NCI-H1417 treated with DMSO at 0.1 percent for 48 hours (cell line): ENCODE measurements at places on chromosomes 1 and 21.

DNA sequence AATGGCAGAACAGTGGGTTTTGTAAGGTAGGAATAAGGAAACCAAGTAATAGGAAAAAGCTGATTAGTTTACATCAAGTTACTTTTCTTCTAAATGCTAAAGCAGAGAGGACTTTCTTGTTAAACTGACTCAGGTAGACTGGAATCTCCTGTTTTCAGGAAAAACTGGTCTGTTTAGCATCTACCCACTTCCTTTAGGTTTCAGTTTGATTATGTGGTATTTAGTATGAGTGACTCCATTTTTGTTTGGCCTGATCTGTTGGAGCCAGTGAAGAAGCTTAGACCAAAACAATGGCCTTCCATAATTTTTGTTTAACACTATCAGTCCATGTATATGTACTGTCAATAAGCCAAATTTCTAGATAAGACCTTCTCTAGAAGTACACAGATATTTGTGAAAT is 88.4 kb downstream of the EPB41 start:
- DNase-seq, result no peak

- DNase-seq, result no peak
These were observed 50.2 kb downstream of the GADD45A start for GRCh38 chr1:67735206-67735605.

GRCh38 chr1:221148660-221149059 is 269.4 kb downstream of the HLX start:
- no peak for DNase-seq

GRCh38 chr21:25375675-25376074 is 231.6 kb downstream of the MRPL39 start:
- no peak for DNase-seq

DNA sequence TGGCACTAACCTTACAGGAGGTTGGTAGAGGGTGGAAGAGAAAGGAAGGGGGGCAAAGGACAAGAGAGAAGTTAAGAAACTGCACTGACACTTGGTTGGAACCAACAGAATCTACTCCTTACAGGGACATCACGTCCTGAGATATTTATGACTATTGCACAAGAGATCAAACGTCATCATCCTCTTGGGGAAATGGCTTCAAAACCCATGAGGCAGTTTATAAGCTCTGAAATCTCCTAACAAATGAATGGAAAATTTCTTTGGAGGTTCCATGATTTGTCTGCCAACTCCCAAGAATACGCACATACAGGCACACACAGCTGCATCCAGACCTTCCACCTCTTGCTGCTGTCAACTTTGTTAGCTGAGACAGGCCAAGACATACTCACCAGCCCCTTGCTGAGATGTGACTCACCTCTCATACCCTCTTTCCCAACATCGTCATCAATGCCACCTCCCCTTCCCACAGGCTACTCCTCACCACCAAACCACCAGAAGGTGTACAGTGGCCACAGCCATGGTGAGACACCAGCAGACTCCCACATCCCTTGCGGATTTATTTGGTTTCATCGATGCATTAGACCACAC is 135.5 kb downstream of the SETD4 start:
- no peak for DNase-seq

DNA sequence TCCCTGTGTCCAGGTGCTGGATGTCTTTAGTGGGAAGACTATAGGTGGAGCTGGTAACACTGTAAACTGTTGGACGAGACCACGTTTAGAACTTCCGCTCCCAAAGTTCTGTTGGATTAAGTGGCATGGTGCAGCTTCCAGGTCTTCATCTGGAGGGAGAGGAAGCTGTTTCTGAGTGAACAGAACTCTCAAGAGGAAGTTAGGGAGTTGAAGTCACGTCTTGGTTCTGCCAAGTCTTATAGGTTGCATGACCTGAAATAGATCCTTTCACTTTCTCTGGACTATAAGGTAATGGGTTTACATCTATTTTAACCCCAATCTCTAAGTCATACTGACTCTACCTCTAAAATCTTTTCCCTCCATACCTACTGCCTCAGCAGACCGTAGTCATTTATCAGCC is 97.4 kb upstream of the TNR start:
- DNase-seq, result no peak

DNA sequence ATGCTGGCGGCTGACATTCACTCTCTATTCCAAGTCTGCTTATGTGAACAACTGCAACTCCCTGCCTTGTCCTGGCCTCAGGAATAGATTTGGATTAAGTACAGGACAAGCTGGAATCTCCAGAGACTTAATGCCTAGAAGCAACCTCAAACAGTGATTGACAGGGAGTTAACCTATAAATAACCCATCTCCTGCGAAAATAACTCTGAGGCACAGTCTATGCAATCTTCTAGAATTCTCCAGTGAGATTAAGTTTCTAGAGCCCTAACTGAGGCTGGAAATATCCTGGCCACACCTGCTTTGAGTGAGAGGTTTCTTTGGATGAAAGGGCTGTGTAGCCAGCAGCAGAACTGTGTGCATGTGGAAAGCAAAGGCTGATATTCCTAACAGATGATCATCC is 25.3 kb upstream of the ATP1A1 start:
- no peak for DNase-seq

GRCh38 chr1:94531664-94532063 is 9.9 kb downstream of the F3 start:
- no peak for DNase-seq

GRCh38 chr1:212098771-212099170 is 63.2 kb downstream of the DTL start:
- DNase-seq, result no peak

GRCh38 chr1:26779098-26779668 is 8.6 kb upstream of the PIGV start:
- no peak for DNase-seq

- DNase-seq, result no peak
These were observed 411.6 kb upstream of the ZRANB2 start for GRCh38 chr1:71492298-71493041.

- DNase-seq, result no peak
These were observed 70.6 kb downstream of the GATAD2B start for GRCh38 chr1:153852170-153852569.

DNA sequence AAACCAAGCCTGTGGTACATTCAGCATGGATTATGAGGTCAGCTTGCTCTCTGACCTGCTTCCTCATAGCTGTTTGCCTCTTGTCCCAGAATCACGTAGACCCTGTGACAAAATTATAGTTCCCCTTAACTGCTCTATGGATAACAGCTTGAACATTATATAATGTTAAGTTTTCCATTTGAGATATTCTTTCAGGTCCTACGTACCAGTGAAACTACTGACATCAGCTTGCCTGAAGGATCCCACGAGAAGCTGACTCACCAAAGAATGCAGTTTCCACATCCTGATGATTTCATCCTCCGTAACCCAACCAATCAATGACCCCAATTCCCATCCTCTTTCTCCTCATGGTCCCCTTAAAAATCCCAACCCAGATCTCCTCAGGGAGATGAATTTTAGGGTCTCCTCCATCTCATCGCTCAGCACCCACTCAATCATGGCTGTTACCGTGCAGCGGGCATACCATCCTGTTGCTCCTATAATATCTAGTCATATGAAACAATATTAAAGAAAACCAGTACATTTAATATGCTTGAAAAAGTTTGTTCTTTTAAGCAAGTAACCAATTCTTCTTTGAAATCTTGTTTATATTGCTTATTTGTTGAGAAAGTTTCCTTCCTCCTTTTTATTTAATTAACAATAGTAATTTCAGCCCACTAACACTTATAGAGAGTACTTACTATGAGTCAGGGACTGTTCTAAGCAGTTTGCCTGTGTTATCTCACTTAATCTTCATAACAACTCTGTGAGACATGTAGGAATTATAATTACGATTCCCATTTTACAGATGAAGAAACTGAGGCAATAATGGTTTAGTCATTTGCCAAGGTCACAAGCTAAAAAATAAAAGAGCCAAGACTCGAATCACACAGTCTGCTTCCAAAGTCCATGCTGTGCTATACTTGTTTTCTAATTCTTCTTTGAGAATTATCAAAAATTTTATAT is 27.4 kb downstream of the CHML start:
- DNase-seq, result no peak

DNA sequence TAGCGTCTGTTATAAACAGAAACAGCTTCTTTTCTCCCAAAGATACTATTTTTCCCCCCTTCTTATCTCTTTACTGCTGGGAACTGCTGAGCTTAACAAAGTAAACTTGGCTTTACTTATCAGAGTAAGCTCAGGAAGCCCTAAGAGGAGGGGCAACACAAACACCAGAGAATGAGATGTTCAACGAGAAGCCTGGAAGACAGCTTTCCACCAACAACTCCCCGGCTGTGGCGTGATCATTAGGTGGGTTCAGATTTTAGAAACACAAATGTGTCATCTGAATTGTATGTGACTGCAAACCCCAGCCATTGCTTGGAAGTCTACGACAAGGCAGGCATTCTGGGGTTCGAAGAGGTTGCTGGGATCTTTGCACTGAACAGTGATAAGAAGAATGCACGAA is 181.2 kb upstream of the ESRRG start:
- DNase-seq, result no peak

- no peak for DNase-seq
These were observed 4.0 kb downstream of the PBX1 start for GRCh38 chr1:164562947-164563520.

DNA sequence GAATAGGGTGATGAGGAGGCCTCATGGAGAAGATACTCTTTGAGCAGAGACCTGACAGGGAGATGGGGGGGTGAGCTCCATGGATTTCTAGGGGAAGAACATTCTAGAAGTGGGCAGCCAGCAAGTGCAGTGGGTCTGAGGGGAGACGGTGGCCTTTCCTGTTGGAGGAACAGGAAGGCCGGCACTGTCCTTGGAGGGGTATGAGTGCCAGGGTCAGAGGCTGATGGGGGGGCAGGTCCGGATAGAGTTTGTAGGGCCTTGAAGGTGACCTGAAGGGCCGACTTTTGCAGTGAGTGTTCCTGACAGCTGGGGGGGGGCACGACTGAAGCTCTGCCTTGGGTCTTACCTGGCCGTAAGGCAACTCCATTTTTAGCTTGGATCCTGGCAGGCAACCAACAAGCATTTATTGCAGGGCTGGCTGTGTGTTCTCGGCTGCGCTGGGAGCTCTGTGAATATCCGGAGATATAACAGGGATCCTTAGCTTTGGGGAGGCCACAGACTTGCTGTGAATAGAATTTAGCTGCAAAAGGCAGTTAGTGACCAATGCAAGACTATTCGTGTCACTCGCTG is 130.6 kb downstream of the MRPS6 start:
- DNase-seq, result no peak

DNA sequence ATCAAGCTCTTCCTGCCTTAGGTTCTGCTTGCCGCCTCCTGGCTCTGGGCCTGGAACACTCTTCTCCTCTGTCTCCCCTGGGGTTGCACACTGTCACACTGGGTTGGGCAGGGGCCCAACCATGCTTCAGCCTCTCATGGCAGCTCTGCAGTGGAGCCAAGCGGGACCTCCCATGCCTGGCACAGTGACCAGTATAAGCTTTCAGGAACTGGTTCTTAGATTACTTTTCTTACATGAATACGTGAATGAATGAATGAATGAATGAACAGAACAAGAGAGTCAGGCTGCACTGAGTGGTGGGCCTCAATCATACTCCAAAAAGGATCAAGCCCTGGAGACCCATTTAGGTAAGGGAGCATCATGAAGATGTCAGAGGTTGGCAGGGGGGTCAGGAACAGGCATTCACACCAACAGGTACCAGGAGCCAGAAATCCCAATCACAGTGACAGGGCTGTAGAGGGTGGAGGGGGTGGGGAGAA is 30.8 kb upstream of the TMEM125 start:
- DNase-seq, result no peak

GRCh38 chr1:233268389-233269022 is 27.0 kb downstream of the PCNX2 start:
- DNase-seq, result no peak

- DNase-seq, result no peak
These were observed 458.9 kb downstream of the NCAM2 start for GRCh38 chr21:21457077-21457476.

DNA sequence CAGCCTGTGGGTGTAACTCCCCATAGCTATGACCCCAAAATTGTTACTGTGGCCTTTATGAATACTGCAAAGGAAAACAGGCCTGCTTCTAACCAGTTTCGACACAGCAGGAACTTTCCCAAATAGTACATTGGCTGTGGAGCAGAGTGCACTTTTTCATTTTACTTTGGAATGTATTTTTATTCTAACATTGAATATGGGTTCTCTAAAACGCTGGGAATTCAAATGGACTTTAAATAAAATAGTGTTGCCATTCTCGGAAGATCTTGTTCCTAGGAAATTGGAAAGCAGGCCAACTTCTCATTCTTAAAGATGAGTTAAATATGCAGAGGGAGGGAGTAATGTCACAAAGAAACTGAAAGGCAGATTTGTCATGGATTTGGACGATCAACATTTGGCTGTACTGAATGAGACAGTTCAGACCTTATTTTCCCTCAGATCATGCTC is 39.6 kb upstream of the ARHGAP29 start:
- DNase-seq, result no peak

DNA sequence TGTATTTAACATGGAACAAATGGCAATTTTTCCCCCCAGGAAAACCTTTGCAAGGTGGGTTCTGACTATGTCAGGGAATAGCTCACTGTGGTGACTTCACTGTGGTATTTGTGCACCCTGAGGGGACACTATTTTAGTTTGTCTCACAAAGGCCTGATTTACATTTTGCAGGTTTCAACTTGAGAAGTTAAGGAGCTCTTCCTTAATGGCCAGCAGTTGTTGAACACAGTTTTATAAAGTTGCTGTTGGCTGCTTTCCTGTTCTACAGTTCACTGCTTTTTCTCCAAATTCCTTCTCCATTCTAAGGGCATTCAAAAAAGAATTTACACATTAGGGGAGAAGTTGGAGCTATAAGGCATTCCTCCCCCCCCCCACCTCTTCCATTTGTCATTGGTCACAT is 4.6 kb downstream of the LAMC1 start:
- no peak for DNase-seq

DNA sequence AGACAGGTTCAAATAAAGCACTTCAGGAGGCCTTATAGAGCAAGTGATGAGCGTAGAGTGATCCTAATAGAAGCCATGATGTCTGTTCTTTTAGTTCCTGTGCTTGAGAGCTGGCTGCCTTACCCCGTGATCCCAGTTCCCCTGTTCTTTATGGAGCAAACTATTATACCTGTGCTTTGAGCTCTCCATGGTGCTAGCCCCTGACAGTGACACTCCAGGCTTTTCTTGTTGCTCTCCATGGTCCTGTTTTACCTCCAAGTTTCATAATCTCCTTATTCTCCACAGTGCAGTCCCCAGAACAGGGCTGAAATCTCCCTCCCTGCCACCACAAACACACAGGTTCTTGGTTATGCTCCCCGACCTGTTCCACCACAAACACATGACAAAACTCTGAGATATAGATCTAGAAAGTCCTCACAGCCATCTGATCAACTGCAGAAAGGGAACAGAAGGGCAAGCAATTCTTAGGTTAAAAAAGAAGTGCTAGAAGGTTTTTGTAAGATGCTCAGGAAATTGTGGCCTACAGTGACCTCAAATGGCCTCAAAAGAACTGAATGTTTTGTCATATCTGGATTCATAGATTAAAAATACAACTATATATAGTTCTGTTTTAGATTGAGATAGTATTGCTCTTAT is 6.0 kb downstream of the CADM3 start:
- no peak for DNase-seq

GRCh38 chr1:76867342-76868130 is at the start of gene ST6GALNAC5:
TSS of gene ST6GALNAC5 (plus strand) at chr1:76867480.
- no peak for DNase-seq
